ENCODE measurements at places on chromosomes 2 and 18.
A peak's percentile ranks its signal among the peaks of the same experiment; 100 is the strongest.

DNA sequence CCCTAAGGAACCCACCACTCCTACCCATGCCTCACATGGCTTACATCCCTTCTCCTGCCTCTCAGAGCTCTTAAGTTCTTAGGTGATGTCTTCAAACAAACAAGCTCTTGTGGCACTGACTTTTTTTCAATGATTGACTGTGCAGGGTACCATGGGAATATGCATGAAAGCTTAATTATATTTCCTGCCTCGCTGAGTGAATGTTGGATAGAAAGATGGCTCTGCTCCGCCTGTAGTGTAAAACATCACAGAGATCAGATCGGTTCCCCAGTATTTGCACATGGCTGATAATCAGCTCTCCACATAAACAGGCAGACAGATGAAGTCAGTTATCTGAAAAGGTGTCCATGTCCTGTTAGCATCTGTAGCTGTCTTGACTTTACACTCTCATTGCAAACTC lies 820.8 kb downstream of the TDRD15 start:
- no peaks in the 10 kb centered on the region for H3K4me1 ChIP-seq
- no peak for DNase-seq
- no peaks in the 10 kb centered on the region for H3K27me3 ChIP-seq
- H3K4me3 ChIP-seq: no peak overlapping the region

DNA sequence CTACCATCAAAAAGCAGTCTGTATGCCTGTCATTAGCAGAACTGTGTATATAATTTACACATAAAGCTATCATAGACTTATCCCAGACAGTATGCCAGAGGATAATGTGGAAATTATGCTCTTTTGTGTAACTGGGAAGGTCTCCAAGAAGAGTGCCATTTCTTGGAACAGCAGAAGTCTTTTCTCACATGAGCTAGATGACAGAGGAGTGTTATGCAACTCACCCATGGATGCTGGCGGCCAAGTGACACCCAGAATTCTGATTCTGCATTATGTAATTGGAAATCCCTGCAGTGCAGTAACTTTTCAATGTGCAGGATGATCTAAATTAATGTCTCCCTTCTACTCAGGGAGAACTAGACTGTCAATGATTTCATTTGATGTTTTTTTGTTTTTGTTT lies 160.0 kb downstream of the UBE2E3 start:
- peaks cover 63% of the 10 kb centered on the region for H3K4me1 ChIP-seq
- no peaks in the 10 kb centered on the region for H3K27me3 ChIP-seq
- peak overlapping the region; percentile 68 for H3K4me3 ChIP-seq
- peaks cover 11% of the 10 kb centered on the region for H3K36me3 ChIP-seq
- H3K27ac ChIP-seq: peak overlapping the region; percentile 65

- no peaks in the 10 kb centered on the region for H3K27me3 ChIP-seq
- H3K36me3 ChIP-seq: peaks cover 2% of the 10 kb centered on the region
- peak; percentile 61 for DNase-seq
- H3K4me3 ChIP-seq: no peak overlapping the region
- H3K27ac ChIP-seq: no peak overlapping the region
Measured at GRCh38 chr2:75064691-75065396, 106.4 kb downstream of the POLE4 start.

DNA sequence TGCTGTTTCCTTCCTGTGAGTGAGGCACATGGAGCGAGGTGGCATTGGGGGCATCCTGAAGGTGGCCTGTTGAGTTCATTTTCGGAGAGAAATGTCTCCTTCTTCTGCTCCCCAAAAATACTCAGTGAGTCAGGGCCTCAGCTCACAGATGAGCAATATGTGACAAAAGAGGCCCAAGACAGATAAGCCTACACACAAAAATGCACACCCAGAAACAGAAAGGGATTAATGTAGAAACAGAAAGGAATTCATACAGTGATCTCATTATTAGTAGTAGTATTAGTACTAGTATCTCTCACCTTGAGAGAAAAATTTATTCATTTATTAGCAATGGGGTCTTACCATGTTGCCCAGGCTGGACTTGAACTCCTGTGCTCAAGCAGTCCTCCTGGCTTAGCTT lies 5.1 kb downstream of the GPR75 start:
- no peaks in the 10 kb centered on the region for H3K27me3 ChIP-seq
- H3K27ac ChIP-seq: no peak overlapping the region
- peaks cover 11% of the 10 kb centered on the region for H3K4me1 ChIP-seq
- no peak for DNase-seq

DNA sequence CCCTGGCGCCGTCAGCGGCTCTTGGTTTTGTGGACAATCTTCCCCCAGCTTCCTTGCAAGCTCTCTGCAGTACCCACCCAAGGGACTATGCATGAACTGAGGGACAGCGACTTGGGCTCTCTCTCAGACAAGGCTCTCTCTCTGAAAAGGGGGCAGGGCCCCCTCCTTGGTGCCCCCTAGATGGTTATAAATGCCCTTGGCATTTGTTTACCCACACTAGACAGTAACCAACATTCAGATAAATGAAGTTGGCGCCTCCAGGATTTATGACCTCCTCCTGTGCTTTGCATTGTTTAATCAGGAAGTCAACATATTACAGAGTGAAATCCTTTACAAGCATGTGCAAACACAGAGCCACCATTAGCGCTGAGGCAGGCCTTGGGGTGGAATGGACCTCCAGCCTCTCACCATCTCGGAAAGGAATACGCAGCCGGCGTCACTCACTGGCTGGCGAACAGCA lies 547.4 kb upstream of the ID2 start:
- H3K4me3 ChIP-seq: no peak overlapping the region
- H3K4me1 ChIP-seq: no peaks in the 10 kb centered on the region
- no peaks in the 10 kb centered on the region for H3K27me3 ChIP-seq
- DNase-seq: no peak
- no peaks in the 10 kb centered on the region for H3K36me3 ChIP-seq

DNA sequence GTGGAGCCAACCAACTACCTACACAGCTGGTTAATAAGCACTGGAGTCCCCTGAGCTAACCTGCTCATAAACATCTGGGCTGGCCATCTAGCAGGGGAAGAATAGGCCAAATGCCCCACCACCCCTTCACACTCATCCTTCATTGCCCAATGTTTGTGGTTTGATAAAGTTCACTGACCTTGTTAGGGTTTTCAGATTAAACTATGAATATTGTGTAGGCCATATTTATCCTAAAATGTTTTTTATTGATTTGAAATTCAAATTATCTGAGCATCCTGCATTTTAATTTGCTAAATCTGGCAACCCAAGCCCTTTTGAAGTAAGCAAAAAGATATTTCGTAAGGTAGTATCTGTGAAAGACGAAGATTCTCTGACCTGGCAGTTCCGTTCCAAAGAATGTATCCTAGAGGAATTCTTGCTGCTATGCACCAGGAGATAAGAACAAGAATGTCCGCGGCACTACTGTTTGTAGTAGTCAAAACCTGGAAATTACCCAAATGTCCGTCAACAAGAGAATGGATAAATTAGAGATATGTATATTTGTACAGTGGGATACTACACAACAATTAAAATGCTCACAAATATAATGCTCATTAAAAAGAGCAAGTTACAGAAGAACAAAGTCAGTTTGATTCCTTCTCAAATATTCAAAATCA lies 5.8 kb upstream of the TLK1 start:
- H3K27ac ChIP-seq: no peak overlapping the region
- H3K4me3 ChIP-seq: no peak overlapping the region
- H3K4me1 ChIP-seq: peaks cover 26% of the 10 kb centered on the region
- no peaks in the 10 kb centered on the region for H3K27me3 ChIP-seq
- H3K36me3 ChIP-seq: no peaks in the 10 kb centered on the region
- DNase-seq: no peak

DNA sequence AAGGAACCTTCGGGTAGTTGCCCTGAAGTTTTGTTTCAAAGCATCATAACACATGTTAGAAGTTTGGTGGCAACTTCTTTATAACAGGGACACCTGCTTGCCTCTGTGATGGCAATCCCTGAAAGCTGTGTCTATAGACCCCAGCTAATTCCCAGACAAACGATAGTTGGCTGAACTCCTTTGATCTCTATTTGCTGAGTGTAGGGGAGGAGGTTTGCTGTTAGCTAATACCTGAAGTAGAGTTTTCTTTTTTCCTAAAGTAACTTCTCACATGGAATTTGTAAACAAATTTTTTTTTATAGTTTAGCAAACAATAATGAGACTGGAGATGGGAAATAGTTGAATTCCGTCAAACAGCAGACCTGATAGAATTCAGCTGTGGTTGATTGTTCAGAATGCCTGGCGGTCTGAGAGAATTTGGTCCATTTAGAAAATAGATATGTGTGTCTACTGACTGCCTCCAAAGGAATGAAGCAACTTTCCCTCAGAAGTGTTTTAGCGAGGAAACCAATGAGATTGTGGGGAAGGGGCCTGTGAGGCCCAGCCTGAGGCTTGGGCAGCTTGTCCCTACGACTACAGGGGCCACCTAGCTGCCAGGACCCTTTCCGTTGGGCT lies 123.5 kb upstream of the EPAS1 start:
- H3K4me1 ChIP-seq: peaks cover 6% of the 10 kb centered on the region
- H3K27ac ChIP-seq: no peak overlapping the region
- DNase-seq: no peak
- H3K4me3 ChIP-seq: no peak overlapping the region
- H3K36me3 ChIP-seq: no peaks in the 10 kb centered on the region

- DNase-seq: no peak
- H3K27me3 ChIP-seq: no peaks in the 10 kb centered on the region
- H3K27ac ChIP-seq: no peak overlapping the region
- H3K36me3 ChIP-seq: no peaks in the 10 kb centered on the region
- no peaks in the 10 kb centered on the region for H3K4me1 ChIP-seq
- H3K4me3 ChIP-seq: no peak overlapping the region
Measured at GRCh38 chr2:18932853-18933252, 343.5 kb upstream of the NT5C1B start.

GRCh38 chr2:191003405-191004309 lies 10.3 kb downstream of the STAT1 start:
- peaks cover 94% of the 10 kb centered on the region for H3K36me3 ChIP-seq
- peaks cover 76% of the 10 kb centered on the region for H3K4me1 ChIP-seq
- no peaks in the 10 kb centered on the region for H3K27me3 ChIP-seq
- peak overlapping the region; percentile 80 for H3K27ac ChIP-seq

GRCh38 chr2:137380610-137381009 lies 583.7 kb upstream of the HNMT start:
- no peaks in the 10 kb centered on the region for H3K27me3 ChIP-seq
- no peaks in the 10 kb centered on the region for H3K36me3 ChIP-seq
- no peaks in the 10 kb centered on the region for H3K4me1 ChIP-seq
- H3K27ac ChIP-seq: no peak overlapping the region

DNA sequence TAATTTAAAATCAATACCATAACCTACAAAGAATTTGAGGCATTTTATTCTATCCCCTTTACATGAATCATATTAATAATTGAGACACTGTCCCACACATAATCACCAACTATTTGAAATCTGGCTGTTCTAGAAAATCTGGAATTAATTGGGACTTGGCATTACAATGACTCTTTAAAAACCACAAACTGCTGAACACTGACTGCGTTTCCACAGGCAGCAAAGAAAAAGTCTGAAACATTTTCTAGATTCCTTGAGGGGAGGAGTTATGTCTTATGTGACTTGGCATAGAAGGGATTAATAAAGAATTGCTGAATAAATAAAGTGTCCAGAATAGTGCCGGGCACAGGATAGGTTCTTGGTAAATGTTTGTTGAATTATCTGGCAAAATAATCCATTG lies 61.4 kb downstream of the GPR39 start:
- H3K27me3 ChIP-seq: no peaks in the 10 kb centered on the region
- H3K4me1 ChIP-seq: no peaks in the 10 kb centered on the region
- no peak for DNase-seq
- H3K4me3 ChIP-seq: no peak overlapping the region

DNA sequence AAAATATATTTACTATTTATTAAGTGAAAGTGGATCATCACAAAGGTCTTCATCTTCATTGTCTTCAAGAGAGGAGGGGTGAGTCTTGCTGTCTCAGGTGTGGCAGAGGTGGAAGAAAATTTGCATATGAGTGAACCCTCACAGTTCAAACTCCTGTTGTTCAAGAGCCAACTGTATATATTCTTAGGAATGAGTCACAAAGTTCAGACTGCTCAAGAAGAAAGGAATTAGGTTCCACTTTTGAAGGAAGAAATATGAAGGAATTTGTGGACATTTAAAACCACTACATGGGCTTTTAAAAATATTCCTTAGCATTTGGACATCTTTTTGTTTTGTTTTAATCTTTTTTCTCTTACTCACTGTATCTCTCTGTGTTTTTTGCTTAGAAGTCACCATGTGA lies 212.6 kb downstream of the INSIG2 start:
- H3K4me1 ChIP-seq: no peaks in the 10 kb centered on the region
- no peak overlapping the region for H3K27ac ChIP-seq
- no peak overlapping the region for H3K4me3 ChIP-seq
- H3K36me3 ChIP-seq: no peaks in the 10 kb centered on the region

DNA sequence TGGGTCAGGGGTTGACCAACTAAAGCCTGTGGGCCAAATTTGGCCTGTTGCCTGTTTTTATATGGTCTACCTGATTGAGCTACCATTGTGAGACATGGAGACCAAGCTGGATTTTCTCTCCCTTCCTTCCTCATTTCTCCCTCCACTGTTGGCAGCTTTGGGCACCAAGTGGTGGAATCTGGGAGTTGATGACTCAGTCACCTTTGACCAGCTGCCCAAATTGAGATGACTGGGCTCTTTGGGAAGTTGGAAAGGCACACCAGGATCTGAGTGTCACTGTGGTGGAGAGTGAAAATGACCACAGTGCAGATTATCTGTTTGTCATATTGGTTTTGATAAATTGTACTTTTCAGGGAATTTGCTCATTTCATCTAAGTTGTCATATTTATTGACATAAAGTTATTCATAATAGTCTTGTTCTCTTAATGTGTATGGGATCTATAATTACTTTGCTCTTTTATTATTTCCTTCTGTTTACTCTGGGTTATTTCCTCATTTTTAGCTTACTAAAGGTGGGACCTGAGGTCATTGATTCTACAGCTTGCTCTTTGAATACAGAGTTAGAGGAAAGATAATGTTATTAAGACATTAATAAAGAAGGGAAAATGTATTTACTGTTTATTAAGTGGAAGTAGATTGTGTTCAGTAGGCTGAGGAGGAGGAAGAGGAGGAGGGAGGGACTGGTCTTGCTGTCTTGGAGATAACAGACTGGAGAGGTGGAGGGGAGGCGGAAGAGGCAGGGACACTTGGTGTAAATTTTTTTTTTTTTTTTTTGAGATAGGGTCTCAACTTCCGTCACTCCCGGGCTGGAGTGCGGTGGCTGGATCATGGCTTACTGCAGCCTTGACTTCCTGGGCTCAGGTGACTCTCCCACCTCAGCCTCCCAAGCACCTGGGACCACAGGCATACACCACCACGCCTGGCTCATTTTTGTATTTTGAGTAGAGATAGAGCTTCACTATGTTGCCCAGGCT lies 31.8 kb downstream of the AGFG1 start:
- no peak overlapping the region for H3K4me3 ChIP-seq
- DNase-seq: no peak
- no peak overlapping the region for H3K27ac ChIP-seq
- peaks cover 34% of the 10 kb centered on the region for H3K36me3 ChIP-seq

GRCh38 chr18:58279504-58280175 lies 235.6 kb downstream of the NEDD4L start:
- no peaks in the 10 kb centered on the region for H3K27me3 ChIP-seq
- H3K36me3 ChIP-seq: no peaks in the 10 kb centered on the region
- no peak overlapping the region for H3K4me3 ChIP-seq
- no peak overlapping the region for H3K27ac ChIP-seq
- no peaks in the 10 kb centered on the region for H3K4me1 ChIP-seq

Measured in activated naive CD4-positive, alpha-beta T cell treated with anti-CD3 and anti-CD28 coated beads for 36 hours (primary cell).